Natural killer cell (primary cell): ENCODE measurements at places on chromosomes 2 and 18.

GRCh38 chr18:74396171-74397169 is 60.6 kb downstream of the DIPK1C start:
- no peak for DNase-seq

GRCh38 chr18:63940008-63940407 is 9.1 kb upstream of the HMSD start:
- no peak for DNase-seq

DNA sequence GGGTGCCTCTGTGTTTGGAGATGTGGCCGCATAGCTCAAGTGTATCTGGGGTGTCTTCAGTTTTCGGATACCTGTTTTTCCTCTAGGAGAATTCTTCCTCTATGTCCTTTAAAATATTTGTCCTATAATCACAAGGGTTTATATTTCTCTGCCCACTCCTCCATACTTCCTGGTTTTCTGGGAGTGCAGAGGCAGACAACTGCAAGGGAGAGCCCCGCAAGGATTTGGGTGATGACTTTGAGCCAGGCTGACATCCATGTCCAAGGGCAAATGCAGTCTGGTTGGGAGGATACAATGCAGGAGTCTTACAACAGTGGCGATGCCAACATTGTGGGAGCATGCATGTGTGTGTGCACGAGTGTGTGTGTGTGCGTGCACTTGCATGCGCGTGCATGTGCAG is 2.1 kb downstream of the IL1RL1 start:
- no peak for DNase-seq

- peak; percentile 13 for DNase-seq
These were observed 12.6 kb downstream of the MBP start for GRCh38 chr18:77119851-77120491.

- no peak for DNase-seq
These were observed 16.2 kb downstream of the MSH6 start for GRCh38 chr2:47799031-47799609.

GRCh38 chr18:8329186-8329771 is 280.0 kb upstream of the RAB12 start:
- DNase-seq: no peak

GRCh38 chr18:67733088-67733487 is 216.6 kb upstream of the DSEL start:
- DNase-seq: no peak

GRCh38 chr2:226970362-226970761 is 134.5 kb downstream of the RHBDD1 start:
- no peak for DNase-seq

- no peak for DNase-seq
These were observed 147.7 kb downstream of the ZNF516 start for GRCh38 chr18:76347341-76347740.

DNA sequence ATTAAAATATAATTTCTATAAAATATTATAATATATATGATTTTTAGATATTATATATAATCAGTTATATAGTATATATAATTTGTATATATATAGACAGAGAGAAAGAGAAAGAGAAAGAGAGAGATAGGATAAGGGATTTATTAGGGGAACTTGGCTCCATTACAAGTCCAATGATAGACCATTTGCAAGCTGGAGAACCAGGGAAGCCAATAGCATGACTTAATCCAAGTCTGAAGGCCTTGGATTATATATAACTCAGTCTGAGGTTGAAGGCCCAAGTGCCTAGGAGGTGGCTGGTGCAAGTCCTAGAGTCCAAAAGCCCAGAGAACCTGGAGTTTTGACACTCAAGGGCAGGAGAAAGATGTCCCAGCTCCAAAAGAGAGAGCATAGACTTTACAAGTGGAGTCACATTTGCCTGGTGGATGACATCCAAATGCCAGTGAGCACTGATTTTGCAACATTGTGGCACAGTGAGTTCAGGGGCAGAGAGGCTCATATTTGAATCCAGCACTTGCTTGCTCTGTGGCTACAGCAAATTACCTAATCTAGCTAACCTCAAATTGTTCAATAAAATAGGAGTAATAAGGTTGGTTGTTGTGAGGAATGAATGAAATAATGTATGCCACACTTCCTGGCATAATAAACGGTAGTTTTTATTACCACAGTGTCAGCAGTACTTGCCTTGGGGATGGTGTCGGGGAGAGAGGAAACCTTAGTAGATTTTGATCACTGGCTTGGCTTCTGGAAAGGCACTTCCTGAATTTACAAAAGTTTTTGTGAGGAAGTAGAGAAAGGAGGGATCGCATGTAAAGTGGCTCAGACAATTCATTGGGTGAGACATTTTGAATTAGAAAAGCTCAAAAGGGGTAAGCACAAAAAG is 69.6 kb upstream of the CD28 start:
- no peak for DNase-seq

- no peak for DNase-seq
These were observed 214.4 kb downstream of the FHOD3 start for GRCh38 chr18:36511791-36512352.

- no peak for DNase-seq
These were observed 9.4 kb upstream of the GREB1 start for GRCh38 chr2:11524470-11524869.

GRCh38 chr2:191020742-191021381 is 6.9 kb upstream of the STAT1 start:
- no peak for DNase-seq

GRCh38 chr2:158184556-158185343 is 83.1 kb downstream of the UPP2 start:
- no peak for DNase-seq

DNA sequence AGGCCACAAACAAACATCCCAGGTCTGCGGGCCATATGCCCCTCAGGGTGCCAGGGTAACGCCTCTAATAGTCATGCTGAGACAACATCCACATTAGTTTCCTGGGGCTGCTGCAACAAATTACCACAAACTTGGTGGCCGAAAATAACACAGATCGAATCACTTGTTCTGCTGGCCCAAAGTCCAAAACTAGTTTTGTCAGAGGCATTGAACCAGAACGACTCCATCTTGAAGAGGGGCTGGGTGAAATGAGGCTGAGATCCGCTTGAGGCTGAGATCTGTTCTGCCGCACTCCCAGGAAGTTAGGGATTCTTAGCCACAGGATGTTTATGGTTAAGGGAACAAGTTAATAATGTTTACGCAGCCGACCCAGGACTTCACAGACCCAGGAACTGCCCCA is 66.7 kb downstream of the COPS8 start:
- DNase-seq: no peak

- DNase-seq: peak; percentile 69
These were observed 50.6 kb downstream of the UNC50 start for GRCh38 chr2:98658816-98659490.

GRCh38 chr2:178909507-178909906 is 102.3 kb upstream of the TTN start:
- no peak for DNase-seq

DNA sequence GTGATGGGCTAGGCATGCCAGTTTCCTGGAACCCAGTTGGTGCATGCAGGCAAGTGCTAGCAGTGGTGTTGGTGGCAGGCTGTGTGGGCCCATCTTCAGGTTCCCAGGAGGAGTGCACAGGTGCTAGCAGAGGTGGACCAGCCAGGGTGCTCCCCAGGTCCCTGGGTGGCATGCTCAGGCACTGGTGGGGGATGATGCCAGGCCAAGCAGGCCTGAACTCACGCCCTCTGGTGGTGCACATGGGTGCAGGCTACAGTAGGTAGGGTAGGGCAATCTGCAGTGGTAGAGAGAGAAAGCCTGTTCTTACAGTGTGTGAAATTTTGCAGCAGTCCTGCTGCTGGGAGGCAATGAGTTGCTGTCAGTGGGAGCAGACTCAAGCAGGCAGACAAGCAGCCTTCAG is 1651.8 kb downstream of the DPP10 start:
- no peak for DNase-seq

DNA sequence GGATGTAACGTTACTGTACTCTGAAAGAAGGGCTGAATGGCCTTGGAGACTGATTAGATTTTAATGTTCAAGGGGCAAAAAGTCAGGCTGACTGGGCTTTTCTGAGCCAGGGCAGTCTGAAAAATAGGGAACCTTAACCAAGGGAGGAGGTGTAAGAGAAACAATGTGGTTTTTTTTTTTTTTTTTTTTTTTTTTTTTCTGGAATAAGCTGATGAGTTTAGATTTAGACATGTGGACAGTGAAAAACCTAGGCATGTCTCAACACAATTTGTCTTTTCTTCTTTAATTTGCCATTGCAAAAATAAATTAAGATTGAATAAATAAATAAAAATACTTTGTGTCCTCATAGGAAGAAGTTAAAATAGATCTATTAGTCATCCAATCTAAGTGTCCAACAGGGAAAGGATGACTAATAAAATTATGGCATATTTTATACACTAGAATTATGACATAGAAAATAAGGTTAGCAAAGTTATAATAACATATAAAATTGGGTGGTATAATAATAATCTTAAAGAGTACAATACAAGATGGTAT is 237.6 kb upstream of the TRIB2 start:
- no peak for DNase-seq

DNA sequence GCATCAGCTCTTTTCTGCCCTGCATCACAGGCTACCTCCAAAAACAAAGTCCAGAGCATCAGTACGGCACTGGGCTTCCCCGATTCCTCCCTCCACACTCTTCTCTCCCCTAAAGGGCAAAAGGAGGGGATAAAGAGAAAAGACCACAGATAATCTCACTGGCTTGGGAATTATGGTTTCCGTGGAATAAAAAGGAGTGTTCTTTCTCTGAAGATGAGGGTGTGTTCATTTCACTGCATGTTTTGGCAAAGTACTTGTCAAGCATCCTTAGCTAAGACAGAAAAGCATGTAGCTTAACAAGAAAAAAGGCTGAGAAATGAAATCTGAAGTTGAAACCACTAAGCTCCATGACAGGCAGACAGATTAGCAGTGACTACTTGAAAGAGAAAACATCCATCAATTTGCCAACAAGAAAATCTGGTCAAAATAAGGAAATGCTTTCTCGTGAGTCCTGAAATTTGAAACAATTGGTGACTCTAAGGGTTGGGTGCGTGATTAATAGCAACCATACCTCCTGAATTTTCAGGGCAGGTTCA is 20.6 kb upstream of the DSG3 start:
- no peak for DNase-seq

- no peak for DNase-seq
These were observed 75.8 kb downstream of the KIDINS220 start for GRCh38 chr2:8761529-8762164.

- no peak for DNase-seq
These were observed 51.3 kb upstream of the SETBP1 start for GRCh38 chr18:44629406-44629805.

- no peak for DNase-seq
These were observed 156.7 kb downstream of the RNF152 start for GRCh38 chr18:61736133-61736532.

DNA sequence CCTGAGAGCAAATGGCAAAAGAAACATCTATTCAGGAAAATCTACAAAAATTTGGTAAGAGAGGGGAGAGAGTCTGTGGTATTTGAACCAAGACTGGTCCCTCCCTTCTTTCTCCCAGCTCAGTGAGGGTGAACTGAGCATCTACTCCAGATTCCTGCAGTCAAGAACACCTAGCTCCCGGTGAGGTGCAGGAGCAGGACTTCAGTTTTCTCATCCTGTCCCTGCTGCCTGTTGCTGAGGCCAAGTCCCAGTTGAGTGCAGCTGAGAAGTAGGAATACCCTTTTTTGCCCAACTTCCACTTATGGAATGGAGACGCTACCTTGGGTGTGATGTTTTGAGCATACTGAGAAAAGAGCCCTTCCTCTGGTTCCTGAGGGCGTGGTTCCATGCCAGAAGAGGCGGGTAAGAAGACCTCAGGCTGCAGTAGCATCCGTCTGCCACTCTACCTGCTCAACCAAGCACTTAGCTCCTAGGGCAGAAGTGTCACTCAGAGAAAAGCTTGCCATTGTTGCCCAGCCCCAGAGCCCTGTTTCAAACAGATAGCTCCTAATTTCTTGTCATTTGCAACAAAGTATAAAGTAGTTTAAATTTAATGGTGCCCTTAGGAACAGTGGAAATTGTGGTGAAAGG is 112.9 kb downstream of the SOS1 start:
- no peak for DNase-seq

DNA sequence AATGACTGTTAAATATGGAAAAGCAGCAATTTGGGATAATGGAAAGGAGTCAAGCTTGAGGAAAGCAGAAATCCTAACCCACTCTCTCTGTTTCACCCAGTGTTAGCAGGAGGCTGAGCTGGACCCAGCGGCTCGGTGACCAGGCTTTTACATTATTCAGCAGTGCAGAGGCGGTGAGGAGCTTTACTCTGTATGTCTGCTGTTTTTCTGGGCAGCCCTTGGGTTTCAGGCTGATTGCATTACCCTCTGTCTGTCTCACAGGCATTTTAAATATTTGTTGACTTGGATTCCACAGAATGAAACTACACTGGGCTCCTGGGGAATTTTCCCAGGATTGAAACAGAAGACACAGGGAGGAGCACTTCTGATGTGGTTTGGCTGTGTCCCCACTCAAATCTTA is 368.0 kb downstream of the GALR1 start:
- no peak for DNase-seq

GRCh38 chr2:197809064-197809463 is 4.7 kb downstream of the PLCL1 start:
- DNase-seq: peak; percentile 24

DNA sequence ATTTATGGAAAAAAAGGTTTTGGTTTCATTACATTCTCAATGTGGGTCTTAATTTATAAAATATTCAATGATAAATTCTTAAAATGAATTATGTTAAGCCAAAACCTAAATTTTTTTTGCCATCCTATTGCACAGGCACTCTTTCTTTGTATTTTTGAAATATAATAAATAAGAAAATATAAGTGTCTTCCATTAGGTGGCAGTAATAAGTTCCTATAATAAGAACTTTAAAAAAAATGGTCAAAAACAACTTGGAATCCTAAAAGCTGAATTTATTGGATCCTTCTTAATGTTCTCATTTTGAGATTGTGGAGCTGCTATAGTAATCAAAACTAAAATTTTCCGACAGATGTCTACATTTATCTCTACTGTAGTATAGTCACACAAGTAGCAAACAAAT is 5.7 kb downstream of the CALCRL start:
- no peak for DNase-seq

DNA sequence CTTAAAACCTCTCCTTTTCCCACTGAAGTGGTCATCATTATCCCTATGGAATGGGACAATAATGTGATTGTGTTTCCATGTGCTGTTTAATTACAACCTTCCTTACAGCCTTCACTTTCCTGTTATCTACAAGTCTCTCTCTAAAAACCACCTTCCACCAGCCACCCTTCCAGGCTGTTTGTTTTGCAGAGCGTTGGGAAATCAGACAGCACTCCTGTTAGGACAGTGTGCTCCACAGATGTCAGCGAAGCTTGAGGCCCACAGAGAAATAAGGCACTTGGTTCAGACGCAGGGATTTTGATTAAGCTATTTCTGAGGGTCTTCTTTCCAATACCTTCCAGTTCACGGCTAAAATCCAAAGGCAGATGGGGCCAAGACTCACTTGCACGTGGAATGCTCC is 32.3 kb upstream of the ASPRV1 start:
- no peak for DNase-seq

- DNase-seq: peak; percentile 4
These were observed 42.0 kb downstream of the CROCC2 start for GRCh38 chr2:240948086-240948485.

GRCh38 chr2:18520451-18521425 is 39.7 kb downstream of the RDH14 start:
- DNase-seq: peak; percentile 67
